ENCODE measurements at places on chromosomes 5 and 9.

DNA sequence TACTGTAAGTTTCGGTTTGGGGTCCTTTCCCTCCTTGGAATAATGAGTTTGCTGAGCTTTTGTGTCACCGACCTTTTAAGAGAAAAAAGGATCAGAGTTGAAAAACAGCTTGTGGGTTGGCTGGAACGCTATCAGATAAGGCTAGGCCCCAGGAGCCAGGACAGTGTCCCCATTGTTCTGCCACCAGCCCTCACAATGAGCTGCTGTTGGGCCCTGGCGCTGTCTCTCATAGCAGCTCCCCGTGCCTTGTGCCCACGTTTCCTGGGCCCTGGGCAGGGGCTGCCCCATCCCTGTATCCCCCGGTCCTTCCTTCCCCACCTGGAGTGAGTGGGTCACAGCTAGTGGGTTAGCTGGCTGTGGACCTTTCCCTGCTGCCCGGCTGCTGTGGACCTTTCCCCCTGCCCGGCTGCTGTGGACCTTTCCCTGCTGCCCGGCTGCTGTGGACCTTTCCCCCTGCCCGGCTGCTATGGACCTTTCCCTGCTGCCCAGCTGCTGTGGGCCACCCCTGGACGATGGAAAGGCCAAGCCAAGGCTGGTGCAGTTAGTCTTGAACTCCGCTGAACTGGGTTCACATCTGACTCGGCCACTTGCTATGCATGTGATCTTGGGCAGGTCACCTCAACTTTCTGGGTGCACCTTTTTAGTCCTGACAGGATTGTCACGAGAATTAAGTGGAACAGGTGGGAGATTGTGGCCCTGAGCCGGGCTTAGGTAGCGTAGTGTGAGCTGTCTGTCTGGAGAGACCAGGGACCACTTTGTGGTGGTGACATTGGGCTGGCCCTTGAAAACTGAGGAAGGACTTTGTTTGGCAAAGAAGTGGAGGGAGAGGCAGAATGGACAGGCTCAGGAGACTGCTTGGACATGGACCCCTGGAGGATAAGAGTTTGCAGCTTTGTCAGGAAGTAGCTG lies 99.5 kb downstream of the DAB2IP start:
- DNase-seq: no peak

DNA sequence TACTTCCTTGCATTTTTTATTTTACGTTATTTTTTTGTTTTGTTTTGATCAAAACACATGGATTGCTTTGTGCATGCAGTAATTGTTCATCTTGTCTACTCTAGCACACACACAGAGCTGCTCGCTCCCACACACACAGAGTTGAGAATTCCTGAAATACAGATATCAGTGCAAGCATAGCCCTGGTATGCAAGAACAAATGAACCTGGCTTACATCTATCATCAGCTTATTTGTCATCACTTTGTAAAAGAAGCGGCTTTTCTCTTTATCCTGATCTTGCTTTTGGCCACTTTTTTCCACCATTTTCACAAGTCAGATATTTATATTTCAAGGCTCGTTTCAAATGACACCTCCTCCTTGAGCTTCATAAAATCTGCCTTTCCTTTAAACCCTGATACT lies 1435.7 kb downstream of the MAT2B start:
- no peak for DNase-seq

DNA sequence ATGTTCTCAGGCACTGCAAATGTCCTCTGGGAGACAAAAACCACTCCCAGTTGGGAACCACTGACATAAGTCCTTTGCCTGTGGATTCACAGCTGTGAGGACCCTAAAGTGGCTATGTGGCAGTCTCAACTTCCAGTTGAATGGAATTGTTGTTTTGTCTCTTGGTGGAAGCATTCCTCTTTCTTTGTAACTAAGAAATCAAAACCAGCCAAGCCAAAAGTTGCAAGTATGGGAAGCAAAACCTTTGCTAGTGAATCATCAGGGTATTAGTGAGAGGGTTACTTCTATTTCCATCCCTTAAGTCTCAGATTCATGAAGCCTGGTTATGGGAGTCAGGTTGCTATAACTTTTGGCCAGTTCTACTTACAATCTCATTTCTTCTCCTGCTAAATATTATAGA lies 49.8 kb upstream of the RPS23 start:
- no peak for DNase-seq

DNA sequence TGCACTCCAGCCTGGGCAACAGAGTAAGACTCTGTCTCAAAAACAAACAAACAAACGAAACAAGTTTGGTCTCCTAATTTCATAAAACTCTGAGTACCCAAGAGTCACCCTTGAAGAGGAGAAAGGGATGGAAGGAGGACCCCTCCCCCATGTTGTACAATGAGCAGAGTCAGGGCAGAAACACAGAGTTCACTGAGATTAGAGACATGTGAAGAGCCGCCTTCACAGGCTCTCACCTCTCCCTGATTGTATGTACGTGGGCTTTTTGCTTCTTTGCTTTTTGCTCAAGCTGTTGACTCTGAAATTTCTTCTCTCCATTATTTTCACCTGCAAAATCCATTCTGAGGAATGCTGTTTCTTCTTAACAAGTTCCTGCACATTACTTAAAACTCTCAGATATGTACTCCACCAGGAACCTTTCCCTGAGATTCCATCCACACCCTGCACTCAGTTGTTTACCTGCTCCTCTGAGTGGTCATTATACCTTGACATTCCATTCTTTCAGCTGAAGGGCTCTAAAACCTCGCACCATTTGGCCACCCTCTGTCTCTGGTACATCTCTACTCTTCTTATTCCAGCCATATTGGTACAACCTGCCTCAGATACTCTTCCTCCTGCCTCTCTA lies 44.4 kb upstream of the ABCA1 start:
- no peak for DNase-seq

GRCh38 chr9:95807326-95807947 lies 68.1 kb upstream of the ERCC6L2 start:
- DNase-seq: no peak
